ENCODE measurements at places on chromosomes 11 and 22.
A peak's percentile ranks its signal among the peaks of the same experiment; 100 is the strongest.

GRCh38 chr11:74719011-74719410 is 12.2 kb downstream of the CHRDL2 start:
- DNase-seq = no peak

- DNase-seq = no peak
Observed at GRCh38 chr11:8310743-8311298, 47.1 kb upstream of the LMO1 start.

DNA sequence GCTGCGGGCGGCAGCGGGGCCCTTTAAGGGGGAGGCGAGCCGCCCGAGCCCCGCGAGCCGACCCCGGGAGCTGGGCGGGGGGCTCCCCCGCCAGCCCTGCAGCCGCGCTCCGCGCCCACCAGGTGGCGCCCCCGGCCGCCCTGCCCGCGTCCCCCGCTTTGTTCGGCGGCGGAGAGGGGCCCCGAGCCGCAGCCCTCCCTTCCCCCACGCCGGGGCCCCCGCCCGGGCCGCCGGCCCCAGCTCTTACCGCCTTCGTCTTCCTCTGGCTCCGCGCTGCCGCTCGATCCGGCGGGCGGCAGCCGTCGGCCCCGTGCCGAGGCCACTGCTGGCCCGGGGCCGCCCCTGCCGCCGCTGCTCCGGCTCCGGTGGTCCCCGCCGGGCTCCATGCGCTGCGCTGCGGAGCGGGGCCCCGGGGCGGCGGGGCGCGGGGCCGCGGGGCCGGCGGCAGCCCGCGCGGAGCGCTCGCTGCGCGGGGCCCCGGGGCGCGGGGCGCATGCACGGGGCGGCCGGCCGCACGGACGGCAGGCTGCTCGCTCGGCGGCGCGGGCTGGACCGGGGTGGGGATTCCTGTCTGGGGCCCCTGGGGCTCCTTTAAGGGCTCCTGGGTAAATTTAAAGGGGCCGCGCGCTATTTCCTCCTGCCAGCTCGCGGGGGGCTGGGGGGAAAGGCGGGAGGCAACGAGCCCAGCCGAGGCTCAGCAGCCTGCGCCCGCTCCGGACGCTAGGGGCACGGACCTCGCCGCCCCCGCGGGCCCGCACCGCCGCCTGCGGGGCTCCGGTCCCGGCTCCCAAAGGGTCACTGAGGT is at the start of gene ZFTA:
Gene ZFTA, minus strand, starts transcription at position 539 of the 805 bp plus-strand sequence. Its CDS starts 153 bp downstream, at position 386.
- peak; percentile 62 for DNase-seq

DNA sequence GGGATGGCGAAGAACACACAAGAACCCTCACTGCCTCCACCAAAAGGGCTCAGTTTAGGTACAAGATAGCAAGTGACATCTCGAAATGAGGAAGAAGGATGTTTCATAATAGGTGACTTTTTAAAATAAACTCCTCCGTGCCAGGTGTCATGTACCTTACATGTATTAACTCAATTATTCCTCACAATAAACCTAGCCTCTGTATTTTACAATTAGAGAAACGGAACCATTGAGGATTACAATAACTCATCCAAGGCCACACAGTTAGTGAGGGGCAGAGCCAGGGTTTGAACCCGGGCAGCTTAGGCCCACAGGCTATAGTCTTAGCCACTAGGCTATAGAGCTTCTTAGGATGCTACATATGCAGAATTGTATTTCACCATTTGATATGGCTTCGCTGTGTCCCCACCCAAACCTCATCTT is 965 bp upstream of the PAMR1 start:
- DNase-seq = no peak

DNA sequence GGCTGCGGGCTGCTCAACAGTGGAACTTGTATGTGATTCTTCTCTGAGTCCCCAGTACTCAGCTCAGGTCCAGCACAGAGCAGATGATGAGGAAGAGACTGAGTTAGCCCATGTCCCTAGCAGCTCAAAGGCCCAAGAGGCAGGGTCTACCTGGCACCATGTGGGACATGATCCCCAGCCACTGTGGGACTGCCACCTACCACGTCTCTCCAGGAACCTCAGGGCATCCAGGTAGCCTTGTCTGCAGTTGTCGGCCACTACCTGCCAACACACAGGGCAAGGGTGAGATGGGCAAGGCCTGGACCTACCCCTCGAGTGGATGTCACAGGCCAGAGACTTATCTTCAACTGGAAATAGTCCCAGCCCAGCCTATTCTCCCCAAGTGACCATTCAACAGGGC is 4.4 kb downstream of the PNPLA5 start:
- DNase-seq = no peak
